GM12892 (cell line): ENCODE measurements at places on chromosomes 6 and 20.

DNA sequence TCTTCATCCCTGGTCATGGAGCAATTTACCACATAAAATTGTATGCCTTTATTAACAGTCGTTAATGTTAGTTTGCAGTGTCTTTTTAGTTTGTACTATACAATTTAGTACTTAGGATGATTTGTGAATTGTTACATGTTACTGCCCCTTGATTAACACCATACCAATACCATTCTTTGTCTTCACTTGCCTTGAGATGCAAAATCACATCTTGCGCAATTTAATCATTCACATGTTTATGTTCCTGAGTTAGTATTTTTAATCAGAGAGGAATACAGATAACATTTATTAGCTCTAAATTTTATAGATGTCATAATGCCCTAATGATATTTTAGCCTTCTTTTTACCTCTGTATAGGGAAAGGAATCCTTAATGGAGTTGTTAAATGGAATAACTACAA, 114.1 kb downstream of the SCAF8 start:
- DNase-seq = no peak

DNA sequence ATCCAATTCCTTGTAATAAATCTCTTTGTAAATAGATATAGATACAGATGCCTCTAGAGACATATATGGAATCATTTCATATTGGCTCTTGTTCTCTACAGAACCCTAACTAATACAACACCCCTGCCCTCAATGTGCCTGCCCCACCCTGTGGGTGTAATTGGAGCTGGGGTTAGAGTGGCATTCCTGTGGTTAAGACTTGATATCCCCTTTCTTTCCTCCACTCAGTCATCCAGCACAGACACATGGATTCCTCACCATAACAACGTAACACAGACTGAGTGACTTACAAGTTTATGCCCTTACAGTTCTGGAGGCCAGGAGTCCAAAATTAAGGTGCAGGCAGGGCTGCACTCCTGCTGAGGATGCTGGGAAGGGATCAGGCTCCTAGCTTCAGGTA, 42.8 kb downstream of the C6orf118 start:
- no peak for DNase-seq

DNA sequence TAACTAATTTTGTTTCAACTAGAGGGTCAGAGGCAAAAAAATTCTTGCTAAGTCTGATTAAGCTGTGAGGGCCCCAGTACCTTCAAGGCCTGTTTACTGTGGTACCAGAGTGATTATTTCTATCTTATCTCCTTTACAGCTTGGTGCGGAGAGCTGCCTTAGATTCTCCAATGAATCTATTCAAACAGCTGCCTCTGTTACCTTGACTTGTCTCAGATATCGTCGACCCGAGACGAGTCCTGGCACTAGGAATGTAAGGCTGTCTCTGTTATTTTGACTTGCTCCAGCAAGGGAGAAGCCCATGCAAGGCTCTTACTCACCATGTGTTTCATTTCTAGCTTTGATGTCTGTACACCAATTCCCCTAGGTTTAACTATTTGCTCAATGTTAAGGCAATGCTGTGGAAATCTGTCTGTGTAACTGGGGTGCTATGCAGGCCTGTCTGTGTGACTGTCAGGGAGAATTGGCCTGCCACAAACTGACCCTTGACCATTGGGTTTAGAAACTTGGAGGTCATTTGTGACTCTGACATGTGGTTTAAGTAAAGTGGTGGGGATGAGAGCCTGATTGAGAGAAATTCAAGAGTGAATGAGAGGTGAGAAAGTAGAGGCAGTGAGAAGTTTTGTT, 10.4 kb upstream of the FKBPL start:
- DNase-seq = no peak

DNA sequence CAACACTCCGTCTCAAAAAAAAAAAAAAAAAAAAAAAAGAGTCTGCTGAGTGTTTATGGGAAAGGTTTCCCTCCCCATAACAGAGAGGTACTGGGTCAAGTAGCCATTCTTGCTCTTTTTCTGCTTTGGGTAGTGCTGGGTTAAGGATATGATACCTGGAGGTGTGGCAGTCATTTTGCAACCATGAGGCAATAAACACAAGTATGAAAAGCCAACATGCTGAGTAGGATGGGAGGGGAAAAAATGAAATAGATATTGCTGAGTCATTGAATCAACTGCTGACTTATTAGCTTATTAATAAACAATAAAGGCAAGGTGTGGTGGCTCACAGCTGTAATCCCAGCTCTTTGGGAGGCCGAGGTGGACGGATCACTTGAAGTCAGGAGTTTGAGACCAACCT, 2.3 kb upstream of the TOMM34 start:
- no peak for DNase-seq

- no peak for DNase-seq
Measured at GRCh38 chr6:140379919-140380318, 1005.5 kb upstream of the CITED2 start.

- DNase-seq = no peak
Measured at GRCh38 chr6:91087908-91088307, 501.0 kb upstream of the MAP3K7 start.

GRCh38 chr6:110633731-110634213, 157.4 kb upstream of the SLC22A16 start:
- no peak for DNase-seq

DNA sequence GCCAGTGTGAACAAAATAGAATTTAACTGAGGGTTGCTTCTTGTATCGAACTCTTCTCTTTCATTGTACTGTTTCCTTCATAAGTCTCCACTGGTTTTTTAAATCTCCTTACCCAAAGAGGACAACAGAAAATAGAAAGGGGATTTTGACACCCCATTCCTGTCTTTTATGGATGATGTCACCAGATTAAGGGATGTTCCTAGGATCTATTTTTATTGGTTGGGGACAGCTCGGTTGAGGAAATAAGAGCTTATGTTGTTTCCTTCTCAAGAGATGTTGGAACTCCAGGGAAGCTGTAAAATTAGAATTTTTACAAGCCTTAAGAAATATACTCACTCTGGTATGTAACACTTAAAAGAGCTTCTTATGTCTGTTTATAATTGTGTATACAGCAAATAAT, 171.5 kb downstream of the PHF3 start:
- DNase-seq = no peak

GRCh38 chr20:37902504-37903313, at the start of gene VSTM2L:
TSS of gene VSTM2L (plus strand) at chr20:37903127. CDS start at chr20:37903351, 224 bp downstream.
- DNase-seq = peak; percentile 59

GRCh38 chr6:157314705-157315321, 8.5 kb downstream of the TMEM242 start:
- DNase-seq = no peak

DNA sequence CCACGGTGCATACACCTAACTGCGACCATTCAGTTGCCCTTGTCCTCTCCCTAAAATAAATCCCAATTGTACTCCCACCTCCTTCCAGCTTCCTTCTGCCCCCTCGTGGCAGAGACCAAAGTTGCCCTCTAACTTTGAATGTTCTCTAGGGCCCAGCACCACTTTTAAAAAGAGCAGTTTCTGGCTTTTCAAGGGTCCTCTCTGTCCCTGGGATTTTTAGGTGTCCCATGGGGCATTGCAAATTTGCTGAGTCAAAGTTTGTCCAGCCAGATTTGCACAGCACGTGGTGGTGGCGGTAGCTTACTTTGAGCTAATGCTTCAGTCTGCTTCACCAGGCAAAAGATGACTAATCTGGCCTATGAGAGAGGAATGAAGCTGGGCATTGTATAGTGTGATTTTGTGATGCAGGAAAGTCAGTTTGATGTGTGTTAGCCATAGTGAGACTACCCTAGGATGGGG, 100.2 kb downstream of the PERP start:
- DNase-seq = no peak

- no peak for DNase-seq
Measured at GRCh38 chr20:32463642-32464400, 105.7 kb downstream of the ASXL1 start.

DNA sequence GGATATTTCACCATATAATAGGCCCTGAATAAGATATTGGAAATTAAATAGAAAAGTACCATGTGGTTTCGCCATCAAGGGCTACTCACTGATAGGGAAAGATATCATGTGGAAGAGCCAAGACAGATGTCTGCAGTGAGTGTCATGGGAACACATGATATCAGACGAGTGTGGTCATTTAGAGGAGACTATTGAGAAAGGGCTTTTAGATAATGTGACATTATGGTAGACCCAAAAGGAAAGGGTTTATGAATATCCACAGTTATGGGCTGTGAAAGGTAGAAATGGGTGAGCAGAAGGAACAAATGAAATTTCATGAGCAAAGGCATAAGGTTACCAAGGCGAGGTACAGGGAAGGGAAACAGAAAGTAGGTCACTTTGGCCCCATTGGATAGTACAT, 182.3 kb upstream of the PRSS16 start:
- no peak for DNase-seq

DNA sequence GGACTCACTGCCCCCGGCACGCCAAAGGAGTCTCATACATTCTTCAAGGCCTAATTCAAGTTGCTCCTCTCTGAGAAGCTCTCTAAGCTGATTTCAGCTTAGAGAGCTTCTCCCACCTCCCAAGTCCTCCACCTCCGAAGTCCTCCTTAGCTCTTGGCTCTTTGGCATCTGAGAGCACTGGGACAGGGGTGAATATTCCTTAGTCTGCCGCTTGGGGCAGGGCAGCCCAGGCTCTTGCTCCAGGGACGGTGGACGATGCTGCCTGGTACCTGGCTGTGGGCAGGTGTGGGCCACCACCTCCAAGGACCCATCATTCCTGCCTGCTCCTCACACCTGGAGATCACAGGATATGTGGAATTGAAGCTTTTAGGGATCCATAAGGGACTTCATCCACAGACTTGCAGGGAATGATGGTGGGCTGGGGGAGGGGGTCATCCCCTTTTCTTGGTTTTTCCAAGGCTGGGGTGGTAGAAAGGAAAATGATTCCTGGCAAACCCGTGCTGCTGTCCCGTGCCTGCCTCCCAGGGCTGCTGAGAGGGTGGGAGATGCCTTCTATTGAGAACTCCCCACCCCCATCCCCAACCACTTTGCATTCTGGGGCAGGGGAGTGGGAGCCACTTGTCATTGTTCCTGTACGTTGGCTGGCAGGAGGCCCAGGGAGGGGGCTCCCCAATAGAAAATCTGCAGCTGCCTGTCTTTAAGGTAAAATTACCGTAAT, 57.4 kb downstream of the ARHGAP40 start:
- DNase-seq = peak; percentile 57

DNA sequence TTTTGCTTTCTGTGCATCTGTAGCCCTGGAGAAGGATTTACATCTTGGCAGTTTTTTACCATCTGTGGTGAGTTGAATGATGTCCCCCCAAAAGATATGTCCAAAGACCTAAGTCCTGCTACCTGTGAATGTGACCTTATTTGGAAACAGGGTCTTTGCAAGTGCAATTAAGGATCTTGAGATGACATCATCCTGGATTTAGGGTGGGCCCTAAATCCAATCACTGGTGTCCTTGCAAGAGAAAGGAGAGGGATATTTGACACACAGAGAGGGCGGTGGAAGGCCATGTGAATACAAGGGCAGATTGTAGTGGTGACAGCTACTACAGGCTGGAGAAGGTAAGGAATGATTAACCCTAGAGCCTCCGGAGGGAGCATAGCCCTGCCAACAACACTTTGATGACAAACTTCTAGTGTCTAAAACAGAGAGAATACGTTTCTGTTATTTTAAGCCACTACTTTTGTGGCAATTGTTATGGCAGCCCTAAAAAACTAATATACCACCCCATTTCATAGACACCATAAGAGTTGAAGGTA, 35.1 kb downstream of the MKKS start:
- no peak for DNase-seq

DNA sequence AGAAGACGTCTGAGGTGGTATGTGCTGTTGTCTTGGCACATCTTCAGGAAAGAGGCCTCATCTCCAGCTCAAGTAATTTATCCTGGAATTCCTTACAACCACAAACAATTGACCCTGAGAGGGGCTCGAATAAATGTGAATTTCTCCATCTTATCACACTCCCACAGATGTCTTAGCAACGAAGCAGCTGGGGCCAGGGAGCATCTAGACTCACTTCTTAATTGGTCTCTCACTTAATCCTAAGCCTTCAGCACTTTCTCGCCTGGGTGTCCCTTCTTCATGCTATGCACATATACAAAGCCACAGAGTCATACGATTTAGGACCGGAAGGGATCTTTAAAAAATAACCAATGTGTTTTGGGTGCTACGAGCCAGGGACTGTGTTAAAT, 27.1 kb downstream of the PCK1 start:
- no peak for DNase-seq

- DNase-seq = no peak
Measured at GRCh38 chr6:151067684-151068596, 171.8 kb upstream of the AKAP12 start.

- DNase-seq = no peak
Measured at GRCh38 chr6:51778666-51779065, 308.7 kb downstream of the PKHD1 start.

GRCh38 chr20:18004384-18005031, 35.7 kb downstream of the MGME1 start:
- no peak for DNase-seq

DNA sequence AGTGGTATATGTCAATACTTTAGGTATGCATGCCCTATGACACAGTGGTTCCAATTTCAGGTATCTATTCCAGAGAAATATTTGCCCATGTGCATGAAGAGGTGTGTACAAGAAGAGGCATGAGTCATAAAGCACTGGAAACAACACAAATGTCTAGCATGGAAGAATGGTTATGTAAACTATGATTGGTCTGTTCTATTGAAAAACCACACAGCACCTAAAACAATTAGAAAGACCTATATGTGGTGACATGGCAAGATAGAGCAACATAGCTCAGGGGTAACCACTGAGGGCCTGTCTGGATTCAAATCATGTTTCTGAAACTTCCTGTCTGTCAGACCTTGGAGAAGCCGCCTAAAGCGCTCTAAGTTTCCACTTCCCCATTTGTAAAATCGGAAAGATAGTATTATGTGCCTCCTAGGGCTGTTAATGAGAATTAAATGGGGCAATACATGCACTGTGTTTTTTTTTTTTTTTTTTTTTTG, 76.0 kb upstream of the SHLD1 start:
- DNase-seq = peak; percentile 32

- DNase-seq = no peak
Measured at GRCh38 chr6:122322824-122323223, 76.6 kb upstream of the HSF2 start.

DNA sequence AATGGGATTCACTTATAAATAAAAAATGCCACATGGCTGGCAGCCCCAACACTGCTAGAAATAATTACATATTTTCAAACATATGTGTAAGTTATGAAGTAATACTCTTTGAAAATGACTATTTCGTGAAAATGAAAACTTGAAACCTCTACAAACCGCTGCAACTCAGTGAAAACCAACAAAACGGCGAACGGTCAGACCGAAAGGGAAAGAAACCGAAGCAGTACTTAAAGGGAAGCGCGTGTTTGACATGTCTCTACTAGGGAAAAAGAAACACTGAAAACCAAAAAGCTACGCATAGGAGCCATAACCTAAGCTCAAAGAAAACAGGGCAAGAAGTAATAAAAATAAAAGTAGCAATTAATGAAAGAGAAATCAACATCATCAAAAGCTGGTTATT, 121.0 kb upstream of the GGTLC1 start:
- DNase-seq = no peak

- no peak for DNase-seq
Measured at GRCh38 chr6:148351309-148351708, 8.7 kb downstream of the SASH1 start.

DNA sequence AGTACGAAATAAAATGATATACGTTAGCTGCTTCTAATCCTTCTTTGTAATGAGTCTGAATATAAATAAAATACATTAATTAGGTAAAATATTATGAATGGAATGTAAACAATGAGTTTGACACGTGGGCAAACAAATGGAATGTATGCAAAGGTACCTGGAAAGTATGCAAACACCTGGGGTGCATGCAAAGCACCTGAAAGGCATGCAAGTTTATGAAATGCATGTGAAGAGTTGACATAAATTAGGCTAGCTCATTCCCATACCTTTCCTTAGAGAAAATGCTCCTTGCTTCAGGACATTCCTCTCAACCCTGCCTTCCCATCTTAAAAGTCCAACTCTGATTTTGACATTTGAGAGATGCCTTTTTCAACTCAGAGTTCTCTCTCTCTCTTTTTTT, 140.9 kb downstream of the EDN1 start:
- no peak for DNase-seq
